ENCODE measurements at places on chromosomes 11 and 22. TPM values are rescaled to one million over a fixed set of nuclear protein-coding genes. Genes with fewer than 3 reads are reported as not detected.

GRCh38 chr11:89321401-89321800 is 143.7 kb downstream of the TYR start:
- ATAC-seq = no peak

DNA sequence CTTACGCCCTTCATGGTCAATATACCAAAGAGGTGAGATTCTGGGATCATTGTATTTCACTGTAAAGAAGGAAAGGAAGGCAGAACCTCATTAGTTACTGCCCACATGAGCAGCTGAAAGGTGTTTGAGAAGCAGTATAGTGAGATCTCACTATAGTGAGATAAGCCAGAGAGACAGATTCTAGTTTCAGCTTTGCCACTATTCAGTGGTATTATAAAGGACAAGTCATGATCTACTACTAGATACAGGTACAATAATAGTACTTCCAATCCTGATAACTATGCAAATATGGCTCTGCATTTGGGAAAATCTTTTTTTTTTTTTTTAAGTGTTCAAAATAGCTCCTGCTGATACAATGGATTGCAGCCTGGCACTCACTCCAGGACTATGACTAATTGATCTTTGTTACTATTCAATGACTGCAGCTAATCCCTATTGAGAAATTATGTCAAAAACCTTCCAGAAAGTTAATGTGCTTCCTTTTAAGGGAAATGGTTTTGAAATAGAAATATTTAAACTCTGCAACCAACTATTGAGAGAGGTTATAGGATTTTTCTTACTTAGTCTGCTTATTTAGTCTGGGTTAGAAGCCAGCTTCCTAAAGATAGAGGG is 8.3 kb upstream of the DLAT start:
- ATAC-seq = no peak

- ATAC-seq = no peak
These were observed 87.6 kb upstream of the FSHB start for GRCh38 chr11:30143098-30143705.

DNA sequence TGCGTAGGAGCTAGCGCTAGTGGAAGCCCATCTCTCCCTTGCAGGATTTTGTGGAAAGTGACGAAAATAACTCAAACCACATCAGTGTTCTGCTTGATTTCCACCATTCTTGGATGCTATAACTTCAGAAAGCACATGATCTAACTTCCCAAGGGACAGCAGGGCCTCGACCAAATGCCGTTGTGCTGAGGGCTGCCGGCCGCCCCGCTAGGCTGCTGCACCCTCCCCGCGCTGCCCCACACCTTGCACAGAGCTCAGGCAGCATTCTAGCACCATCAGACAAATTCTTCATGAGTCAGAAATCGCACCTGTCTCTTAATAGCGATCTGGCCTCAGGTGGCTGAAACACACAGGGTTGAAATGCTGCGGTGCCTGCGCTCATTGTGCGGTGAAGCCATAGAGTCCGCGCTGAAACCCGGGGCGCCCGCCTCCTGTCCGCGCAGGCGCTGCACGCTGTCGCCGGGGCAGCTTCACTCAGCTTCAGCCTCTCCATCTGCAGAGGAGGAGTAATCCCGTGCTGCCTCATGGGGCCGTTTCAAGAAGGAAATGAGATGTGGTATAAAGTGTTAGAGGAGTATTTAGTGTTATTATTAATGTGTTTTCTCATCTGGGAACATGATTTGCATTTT is 59.2 kb upstream of the B3GAT1 start:
- ATAC-seq = no peak

DNA sequence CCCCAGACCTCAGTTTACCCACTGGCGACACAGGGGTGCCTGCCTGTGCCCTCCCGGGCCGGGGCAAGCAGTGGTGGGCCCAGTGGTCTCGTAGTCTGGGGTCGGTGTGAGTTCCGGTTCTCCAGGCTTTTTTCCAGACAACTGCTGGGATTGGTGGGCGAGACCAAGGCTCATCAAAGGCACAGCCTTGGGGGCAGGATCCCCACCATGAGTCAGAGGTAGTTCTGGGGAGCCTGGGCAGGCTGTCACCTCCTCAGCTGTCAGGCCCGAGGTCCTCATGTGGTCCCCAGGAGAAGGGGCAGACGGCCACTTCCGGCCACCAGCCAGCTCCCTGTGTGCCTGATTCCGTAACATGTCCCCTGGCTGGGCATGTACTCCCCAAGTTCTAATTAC is 827 bp upstream of the MUC2 start:
- no peak for ATAC-seq

DNA sequence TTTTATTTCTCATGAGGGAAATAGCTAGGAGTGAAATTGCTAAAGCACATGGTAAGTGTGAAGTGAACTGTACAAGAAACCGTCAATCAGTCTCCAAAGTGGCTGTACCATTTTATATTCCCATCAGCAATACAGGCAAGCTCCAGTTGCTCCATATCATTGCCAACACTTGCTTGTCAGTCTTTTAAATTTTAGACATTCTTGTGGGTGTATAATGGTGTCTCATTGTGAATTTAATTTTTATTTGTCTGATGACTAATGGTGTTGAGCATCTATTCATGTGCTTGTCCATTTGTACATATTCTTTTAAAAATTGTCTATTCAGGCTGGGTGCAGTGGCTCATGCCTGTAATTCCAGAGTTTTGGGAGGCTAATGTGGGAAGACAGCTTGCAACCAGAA is 34.1 kb upstream of the SMCO4 start:
- no peak for ATAC-seq

RHOD gene
- 1.2 TPM for total RNA-seq

DNA sequence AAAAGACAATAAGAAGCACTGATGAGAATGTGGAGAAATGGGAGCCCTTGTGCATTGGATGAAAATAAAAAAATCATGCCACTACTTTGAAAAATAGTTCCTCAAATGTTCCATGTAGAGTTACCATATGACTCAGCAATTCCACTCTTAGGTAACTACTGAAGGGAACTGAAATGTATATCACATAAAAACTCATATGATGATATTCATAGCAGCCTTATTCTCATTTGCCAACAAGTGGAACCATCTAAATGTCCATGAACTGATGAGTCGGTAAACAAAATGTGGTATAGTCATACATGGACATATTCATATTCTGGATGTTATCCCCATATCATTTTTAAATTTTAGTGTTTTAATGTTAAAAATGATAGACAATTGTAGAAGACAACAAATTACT is 3.5 kb downstream of the KRTAP5-9 start:
- ATAC-seq = peak; percentile 45

CDC42EP2 gene
- 2.0 TPM for total RNA-seq

GRCh38 chr11:94734563-94735275 is 33.4 kb upstream of the AMOTL1 start:
- ATAC-seq = no peak

PARVB gene
- total RNA-seq = 66.1 TPM

DNA sequence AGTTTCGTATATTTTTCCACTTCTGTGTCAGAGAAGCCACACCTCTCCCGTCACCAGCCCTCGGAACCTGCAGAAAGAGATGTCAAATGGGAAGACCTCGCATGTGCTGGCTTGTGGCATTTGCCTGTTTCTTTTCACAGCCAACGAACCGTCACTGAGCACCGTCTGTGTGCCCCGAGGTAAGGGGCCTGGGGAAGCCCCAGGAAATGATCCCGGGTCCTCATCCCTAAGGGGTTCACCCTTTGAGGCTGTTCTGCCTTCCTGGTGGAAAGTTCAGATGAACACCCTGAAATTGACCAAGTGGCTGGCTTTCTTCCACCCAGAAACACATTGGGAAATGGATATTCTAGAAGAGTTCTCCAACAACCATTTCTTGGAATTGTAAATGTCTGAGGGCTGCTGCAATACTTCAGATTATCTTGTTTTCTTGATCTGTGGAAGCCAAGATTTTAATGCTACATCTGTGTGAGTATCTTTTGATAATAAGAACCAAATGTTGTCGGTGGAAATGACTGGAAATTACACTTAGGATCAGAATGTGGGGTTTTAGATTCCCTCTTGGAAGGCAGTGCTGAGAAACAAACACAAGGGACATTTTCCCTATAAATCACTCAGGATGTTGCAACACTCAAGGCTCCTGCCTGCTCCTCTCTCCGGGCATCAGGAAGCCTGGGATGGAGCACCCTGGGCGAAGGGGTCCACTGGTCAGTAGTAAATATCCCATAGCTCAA is 37.6 kb downstream of the RIBC2 start:
- no peak for ATAC-seq

NUMA1 gene
- 179 TPM for total RNA-seq

DNA sequence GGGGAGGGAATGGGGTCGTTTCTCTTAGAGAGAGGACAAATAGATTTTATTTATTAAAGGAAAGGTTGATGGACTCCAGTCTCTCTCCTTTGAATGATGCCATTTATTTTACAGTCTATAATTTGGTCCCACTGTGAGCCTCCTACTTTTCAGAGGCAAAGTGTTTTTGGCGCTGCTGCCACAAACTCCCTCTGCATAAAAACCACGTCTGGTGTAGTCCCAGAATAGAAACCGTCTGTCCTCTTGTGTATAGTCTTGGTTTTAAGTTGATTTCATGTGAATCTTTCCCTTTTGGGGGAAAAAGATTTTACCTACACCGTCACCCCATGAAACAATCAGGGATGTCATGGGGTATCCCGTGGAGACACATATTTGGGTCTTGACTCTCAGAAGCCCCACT is 143.6 kb upstream of the SEZ6L start:
- ATAC-seq = no peak

MISFA gene
- 2.5 TPM for total RNA-seq

- no peak for ATAC-seq
These were observed 6.1 kb downstream of the RPUSD4 start for GRCh38 chr11:126205359-126205758.

- ATAC-seq = no peak
These were observed 43.8 kb downstream of the FLI1 start for GRCh38 chr11:128737704-128738103.

GRCh38 chr11:110272919-110273318 is 23.5 kb downstream of the RDX start:
- ATAC-seq = no peak

DNA sequence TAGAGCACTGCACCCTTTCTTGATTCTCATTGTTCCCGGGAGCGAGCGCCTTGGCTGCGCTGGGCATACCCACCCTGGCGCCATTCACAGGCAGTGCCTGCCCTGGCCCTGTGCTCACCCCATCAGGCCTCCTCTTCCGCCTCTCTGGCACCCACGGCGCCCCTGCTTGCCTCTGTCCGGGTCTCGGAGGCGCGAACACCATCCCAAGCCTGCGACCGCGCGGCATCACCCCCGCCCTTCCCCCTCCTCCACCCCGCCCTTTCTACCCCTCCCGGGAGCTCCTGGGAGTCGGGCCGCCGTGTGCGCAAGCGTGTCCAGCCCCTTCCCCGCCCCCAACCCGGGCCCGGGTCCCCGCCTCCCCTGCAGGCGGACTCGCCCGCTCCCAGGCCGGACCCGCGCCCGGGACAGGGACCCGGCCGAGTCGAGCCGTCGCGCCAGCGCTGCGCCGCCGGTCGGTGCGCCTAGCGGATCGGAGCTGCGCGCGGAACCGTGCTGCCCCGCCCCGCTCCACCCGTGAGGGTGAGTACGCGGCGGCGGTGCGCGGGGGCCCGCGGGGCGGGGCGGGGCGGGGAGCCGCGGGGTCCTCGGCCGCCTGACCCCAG is at the start of gene ST3GAL4:
Gene ST3GAL4 (plus strand): TSS at position 363 of the 602 bp plus-strand sequence. CDS start 50,470 bp downstream, outside the sequence.
- ATAC-seq = peak; percentile 77

GRCh38 chr11:131656839-131657211 is 286.4 kb downstream of the NTM start:
- no peak for ATAC-seq

- no peak for ATAC-seq
These were observed 1.9 kb upstream of the UVRAG start for GRCh38 chr11:75813124-75813523.

DNA sequence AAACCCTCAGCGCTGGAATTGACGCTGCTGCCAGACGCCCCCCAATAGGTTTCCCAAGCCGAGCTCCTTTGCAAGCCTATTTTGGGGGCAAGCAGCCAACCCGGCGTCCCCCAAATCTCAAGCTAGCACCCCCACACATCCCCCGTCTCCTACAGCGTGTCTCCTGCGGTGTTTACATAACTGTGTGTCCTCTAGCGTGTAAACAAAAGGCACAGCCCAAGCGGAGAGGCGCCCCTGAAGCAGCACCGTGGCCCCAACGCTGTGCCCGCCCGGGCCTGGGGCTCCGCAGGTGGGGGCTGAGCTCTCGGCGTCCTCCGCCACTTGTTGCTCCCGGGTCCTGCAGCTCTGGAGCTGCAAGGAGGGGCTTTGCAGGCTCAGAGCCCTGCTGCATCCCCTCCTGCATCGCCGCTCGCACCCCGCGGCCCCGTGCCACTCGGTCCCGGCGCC is 1.6 kb downstream of the CADM1 start:
- ATAC-seq = no peak

TMPRSS13 gene
- 0.61 TPM for total RNA-seq

DNA sequence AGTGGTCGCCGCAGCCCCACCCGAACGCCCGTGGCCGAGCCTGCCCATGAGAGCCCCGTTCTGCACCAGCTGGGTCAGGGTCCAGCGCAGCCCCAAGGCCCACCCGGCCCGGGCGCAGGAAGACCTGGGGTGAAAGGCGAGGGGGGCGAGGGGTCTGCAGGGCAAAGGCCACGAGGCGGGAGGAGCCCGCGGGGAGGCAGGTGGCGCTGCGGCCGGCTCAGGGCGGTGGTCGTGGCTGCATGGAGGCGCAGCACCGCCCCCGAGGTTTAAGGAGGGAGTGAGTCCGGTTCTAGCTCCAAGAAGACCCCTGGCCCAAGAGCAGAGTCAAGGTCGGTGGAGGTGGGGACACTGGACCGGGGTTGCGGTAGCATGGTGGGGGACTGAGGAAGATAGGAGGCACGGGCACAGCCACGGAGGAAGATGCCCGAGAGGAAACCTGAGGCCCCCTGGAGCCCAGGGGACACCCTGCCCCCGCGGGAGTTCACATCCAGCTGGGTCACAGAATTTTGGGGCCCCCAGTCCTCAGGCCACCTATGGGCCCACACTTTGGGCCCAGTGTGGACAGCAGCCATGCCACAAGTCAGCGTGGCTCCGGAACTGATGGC is 514 bp upstream of the HDAC10 start:
- no peak for ATAC-seq

DNA sequence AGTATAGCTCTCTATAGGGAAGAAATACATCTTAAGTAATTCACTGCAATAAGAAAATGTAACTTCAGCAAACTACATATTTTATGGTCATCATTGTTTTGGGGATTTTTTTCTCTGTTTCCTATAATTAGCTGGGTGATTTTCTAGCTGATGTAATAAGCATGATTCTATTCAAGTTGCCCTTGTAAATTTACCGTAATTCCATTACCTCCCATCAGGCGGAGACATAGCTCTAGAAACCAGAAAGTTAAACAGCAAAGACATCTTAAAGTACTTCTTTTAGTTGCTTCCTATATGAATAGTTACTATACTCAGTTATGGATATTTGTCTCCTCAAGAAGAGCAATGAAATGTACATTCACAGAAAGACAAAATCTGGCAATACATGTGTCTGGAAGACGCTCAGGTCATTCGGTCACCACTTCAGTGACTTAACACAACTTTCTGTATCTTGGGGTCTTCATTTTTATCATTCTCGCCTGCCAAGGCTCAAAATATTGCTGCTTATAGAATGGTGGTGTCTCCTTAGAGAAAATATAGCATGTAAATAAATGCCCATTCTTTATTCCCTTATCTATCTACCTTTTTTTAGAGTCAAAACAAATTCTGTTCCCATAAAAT is 239.9 kb upstream of the ZC3H12C start:
- no peak for ATAC-seq

All from activated T-helper 17 cell treated with anti-CD3 and anti-CD28 coated beads, Interleukin-2, amount 50 U/mL, for 72 hours (primary cell).